Right hindlimb (tissue), 1 donor: ENCODE measurements at places on chromosomes 16 and 17.

DNA sequence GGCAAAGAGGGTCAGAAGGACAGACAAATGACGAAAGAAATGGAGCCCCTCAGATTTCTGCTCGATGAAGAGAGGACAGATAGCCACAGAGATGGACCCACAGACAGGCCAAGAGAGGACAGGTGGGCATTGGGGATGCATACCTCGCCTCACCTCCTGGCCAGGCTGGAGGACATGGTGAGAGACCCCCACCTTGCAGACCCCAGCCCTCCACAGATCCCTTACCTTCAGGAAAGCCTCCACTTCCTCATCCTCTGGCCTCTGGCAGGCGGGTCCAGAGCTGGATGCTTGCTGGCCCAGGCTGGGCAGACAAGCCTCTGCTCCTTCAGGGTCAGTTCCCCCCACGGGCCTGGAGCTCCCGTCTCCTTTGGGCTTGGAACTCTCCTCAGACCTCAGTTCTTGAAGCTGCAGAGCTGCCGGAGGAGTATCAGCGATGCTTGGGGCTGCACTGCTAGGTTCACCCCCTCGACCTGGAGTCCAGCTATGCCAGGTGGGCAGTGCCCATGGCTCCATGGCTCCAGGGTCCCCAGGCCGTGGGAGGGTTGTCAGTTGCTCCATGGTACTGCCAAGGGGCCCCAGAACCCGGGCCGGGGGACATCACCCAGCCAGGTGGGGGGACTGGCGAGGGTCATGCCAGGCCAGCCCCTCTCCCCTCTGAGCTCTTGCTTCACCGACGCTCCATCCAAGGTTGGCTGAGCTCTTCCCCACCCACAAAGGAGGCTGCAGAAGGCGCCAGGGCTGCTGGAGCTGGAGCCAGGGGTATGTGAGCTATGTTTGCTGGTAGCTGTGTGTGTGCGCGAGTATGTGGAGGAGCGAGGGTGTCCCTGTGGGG lies 1.0 kb downstream of the TSPOAP1 start:
- DNase-seq, result no peak

GRCh38 chr16:24322106-24322505 lies 66.0 kb downstream of the CACNG3 start:
- DNase-seq, result no peak

GRCh38 chr17:50931144-50931908 lies 65.2 kb upstream of the TOB1 start:
- DNase-seq, result peak; percentile 86

- no peak for DNase-seq
Measured at GRCh38 chr17:6657633-6658287, 6.2 kb downstream of the C17orf100 start.

GRCh38 chr16:86970726-86971125 lies 346.5 kb downstream of the C16orf95 start:
- no peak for DNase-seq

GRCh38 chr17:4901648-4902344 lies 1.1 kb downstream of the CHRNE start:
- peak; percentile 88 for DNase-seq

DNA sequence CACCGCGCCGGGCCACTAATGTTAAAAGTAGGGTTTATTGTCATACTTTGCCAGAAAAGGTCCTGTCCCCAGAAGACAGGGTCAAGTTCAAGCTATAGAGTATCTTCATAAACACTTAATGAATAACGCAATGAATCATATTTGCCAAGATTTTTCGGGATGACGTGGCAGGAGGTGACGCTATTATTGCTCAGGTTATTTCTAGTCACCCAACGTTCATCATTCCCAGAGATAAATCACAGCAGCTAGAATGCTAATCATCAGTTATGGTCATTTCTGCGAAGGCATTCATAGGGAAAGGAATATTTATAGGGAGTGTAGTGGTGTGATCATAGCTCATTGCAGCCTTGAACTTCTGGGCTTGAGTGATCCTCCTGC lies 2.0 kb downstream of the TMC5 start:
- DNase-seq, result no peak
